ENCODE measurements at places on chromosomes 16 and 17. TPM values are rescaled to one million over a fixed set of nuclear protein-coding genes. Genes with fewer than 3 reads are reported as not detected.

TBC1D3H gene
- not detected for total RNA-seq

HS3ST6 gene
- not detected for total RNA-seq

FBXO39 gene
- 0.72 TPM for total RNA-seq

GRB2 gene
- total RNA-seq: 142 TPM

SALL1 gene
- total RNA-seq: not detected

PPP1R27 gene
- total RNA-seq: not detected

- DNase-seq: no peak
- no peaks in the 10 kb centered on the region for H3K27me3 ChIP-seq
- peaks cover 28% of the 10 kb centered on the region for H3K36me3 ChIP-seq
- H3K4me3 ChIP-seq: no peak overlapping the region
- H3K4me1 ChIP-seq: peaks cover 11% of the 10 kb centered on the region
- no peak overlapping the region for H3K27ac ChIP-seq
Measured at GRCh38 chr16:1446296-1447080, 2.1 kb upstream of the CCDC154 start.

DNA sequence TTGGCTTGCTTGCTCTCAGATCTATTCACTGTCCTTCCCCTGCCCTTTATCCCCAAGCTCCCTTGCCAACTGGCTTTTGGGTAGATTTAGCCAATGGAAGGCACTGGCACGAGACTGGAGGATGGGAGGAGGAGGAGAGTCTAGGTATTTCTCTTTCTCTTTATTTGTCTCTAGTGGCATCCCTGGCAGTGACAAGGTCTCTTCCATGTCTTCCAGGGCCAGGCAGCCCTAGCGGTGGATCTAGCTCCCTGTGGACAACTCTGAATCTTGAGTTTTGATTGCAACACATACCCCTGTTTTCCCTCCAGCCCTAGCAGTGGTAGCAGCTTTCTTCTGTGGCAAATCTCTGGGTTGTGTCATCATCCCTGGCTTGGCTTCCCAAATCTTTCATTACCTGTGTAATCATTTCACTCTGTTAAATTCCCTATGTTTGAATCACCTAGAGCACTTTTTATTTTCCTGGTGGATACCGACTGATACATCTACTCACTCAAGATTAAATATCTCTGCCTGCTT is 171.1 kb upstream of the IRX6 start:
- DNase-seq: no peak
- no peaks in the 10 kb centered on the region for H3K36me3 ChIP-seq
- H3K4me1 ChIP-seq: no peaks in the 10 kb centered on the region
- H3K27ac ChIP-seq: no peak overlapping the region

GRCh38 chr17:5815396-5815795 is 231.1 kb upstream of the NLRP1 start:
- H3K4me1 ChIP-seq: no peaks in the 10 kb centered on the region
- no peak overlapping the region for H3K4me3 ChIP-seq
- no peak overlapping the region for H3K27ac ChIP-seq
- no peaks in the 10 kb centered on the region for H3K27me3 ChIP-seq
- no peak for DNase-seq
- H3K36me3 ChIP-seq: no peaks in the 10 kb centered on the region

GRCh38 chr17:14372905-14373613 is 72.2 kb downstream of the HS3ST3B1 start:
- H3K27me3 ChIP-seq: no peaks in the 10 kb centered on the region
- no peak overlapping the region for H3K27ac ChIP-seq
- H3K36me3 ChIP-seq: no peaks in the 10 kb centered on the region
- DNase-seq: no peak

GRCh38 chr16:67163164-67163998 is 1.2 kb upstream of the HSF4 start:
- H3K27ac ChIP-seq: no peak overlapping the region
- H3K4me3 ChIP-seq: no peak overlapping the region
- no peak for DNase-seq
- no peaks in the 10 kb centered on the region for H3K36me3 ChIP-seq
- peaks cover 62% of the 10 kb centered on the region for H3K4me1 ChIP-seq

- no peak overlapping the region for H3K27ac ChIP-seq
- H3K36me3 ChIP-seq: peaks cover 88% of the 10 kb centered on the region
- H3K4me3 ChIP-seq: no peak overlapping the region
- H3K27me3 ChIP-seq: no peaks in the 10 kb centered on the region
- no peak for DNase-seq
- no peaks in the 10 kb centered on the region for H3K4me1 ChIP-seq
Measured at GRCh38 chr17:4073983-4074830, 68.6 kb downstream of the ZZEF1 start.

Data from natural killer cell (primary cell).